Calu3 (cell line): ENCODE measurements at places on chromosomes 2 and 18. TPM values are rescaled to one million over a fixed set of nuclear protein-coding genes. Genes with fewer than 3 reads are reported as not detected.

DNA sequence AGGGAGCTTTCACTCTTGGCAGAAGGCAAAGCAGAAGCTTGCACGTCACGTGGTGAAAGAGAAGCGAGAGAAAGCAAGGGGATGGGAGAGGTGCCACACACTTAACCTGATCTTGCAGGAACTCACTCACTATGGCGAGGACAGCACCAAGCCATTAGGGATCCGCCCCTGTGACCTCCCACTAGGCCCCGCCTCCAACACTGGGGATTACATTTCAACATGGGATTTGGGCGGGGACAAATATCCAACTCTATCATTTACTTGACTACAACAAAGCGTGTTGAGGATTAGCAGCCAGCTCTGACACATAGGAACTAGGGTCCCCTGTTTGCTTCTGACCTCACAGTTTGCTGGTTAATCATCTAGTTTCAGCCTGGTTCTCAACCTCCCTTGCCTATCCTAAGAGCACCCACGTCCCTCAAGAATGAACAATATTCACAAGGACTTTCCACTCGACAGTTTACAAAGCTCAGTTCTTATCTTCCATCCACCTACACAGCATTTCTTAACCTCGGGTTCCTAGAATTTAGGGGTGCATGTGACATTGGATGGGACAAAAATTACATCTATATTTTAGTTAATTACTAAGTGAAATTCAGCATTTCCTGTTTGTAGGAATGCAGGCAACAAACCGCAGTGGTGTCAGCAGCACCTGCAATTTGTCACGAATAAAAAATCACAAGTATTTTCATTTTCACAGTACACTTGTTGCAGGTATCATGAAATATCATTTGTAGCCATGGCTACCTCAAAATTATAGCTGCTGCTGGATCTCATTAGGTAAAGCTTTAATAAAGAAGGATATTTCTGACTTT is 36.0 kb downstream of the LBH start:
- no peak for DNase-seq

GRCh38 chr18:7207366-7207915 is 23.4 kb upstream of the LRRC30 start:
- DNase-seq, result no peak

- DNase-seq, result no peak
These were observed 76.7 kb downstream of the PTGR3 start for GRCh38 chr18:75132098-75132870.

DNA sequence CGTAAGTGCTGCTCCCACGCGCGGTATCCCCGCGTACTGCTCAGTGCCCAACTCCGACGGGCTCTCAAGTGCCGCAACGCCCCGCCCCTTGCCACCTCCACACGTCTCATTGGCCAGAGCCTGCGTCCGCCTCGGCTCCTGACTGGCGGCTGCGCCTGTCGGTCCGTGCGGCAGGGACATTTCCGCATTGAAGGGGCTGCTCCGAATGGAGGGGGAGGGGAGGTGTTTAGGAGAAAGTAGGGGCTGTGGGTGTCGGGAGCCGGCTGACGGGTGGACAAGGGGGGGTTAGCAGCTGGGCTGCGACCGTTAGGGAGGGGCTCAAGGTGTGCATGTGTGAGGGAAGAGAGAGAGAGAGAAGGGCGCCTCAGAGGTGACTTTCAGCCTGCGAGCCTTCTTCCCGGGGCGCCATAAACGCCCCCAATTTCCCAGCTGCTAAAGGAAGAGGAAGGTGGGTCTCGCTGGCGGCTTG is 877 bp upstream of the UGP2 start:
- DNase-seq, result peak; percentile 98

- no peak for DNase-seq
These were observed 54.4 kb upstream of the SEC11C start for GRCh38 chr18:59085126-59085794.

GRCh38 chr18:10530852-10531251 is 5.0 kb downstream of the NAPG start:
- DNase-seq, result no peak

- no peak for DNase-seq
These were observed 104.5 kb upstream of the EPC2 start for GRCh38 chr2:148540022-148540421.

DNA sequence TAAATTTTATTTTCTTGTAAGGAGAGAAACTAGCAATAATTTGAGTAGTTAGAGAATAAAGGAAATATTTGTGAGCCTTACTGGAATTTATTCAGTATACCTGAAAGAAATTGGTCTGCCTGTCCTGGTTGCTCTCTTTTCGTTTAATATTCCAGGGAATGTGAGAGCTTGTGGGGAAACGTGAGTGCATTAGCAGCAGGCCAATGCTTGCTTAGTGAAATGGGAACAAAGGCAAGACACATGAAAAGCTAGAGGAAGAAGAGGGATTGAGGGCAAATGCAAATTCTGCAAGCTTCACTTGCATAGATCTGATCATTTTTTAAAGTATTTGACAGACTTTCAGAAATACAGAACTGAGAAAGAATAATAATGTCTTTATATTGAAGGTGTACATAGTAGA is 111.0 kb downstream of the ERBB4 start:
- DNase-seq, result no peak

DNA sequence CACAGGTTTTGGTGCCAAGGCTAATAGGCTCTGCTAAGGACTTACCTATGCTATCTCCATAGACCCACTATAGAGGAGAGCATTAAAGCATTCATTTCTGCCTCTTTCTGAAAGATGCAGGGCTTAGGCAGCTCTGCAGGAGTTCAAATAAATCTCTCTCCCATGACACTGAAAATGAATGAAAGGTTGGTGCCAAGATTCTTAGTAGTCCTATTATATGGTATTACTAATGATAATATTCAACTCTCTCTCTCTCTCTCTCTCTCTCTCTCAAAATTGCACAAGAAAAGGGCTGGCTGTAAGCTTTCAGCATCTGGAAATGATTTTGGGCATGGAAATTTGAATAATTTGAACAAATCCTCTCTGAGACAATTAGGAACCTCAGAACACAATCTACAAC is 433.7 kb downstream of the MBD2 start:
- DNase-seq, result no peak

DNA sequence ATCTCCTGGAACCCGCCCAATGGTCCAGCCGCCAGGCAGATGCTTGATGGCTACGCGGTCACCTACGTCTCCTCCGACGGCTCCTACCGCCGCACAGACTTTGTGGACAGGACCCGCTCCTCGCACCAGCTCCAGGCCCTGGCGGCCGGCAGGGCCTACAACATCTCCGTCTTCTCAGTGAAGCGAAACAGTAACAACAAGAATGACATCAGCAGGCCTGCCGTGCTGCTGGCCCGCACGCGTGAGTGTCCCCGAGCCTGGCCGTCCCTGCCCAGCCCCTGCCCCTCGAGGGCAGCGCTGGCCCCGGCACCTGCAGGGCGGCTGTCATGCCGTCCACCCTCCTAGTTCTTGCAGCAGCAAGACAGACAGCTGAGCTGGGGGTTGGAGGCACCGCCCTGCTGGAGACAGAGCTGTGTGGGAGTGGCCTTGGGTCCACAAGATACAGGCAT is 36.7 kb downstream of the MTERF4 start:
- no peak for DNase-seq

DNA sequence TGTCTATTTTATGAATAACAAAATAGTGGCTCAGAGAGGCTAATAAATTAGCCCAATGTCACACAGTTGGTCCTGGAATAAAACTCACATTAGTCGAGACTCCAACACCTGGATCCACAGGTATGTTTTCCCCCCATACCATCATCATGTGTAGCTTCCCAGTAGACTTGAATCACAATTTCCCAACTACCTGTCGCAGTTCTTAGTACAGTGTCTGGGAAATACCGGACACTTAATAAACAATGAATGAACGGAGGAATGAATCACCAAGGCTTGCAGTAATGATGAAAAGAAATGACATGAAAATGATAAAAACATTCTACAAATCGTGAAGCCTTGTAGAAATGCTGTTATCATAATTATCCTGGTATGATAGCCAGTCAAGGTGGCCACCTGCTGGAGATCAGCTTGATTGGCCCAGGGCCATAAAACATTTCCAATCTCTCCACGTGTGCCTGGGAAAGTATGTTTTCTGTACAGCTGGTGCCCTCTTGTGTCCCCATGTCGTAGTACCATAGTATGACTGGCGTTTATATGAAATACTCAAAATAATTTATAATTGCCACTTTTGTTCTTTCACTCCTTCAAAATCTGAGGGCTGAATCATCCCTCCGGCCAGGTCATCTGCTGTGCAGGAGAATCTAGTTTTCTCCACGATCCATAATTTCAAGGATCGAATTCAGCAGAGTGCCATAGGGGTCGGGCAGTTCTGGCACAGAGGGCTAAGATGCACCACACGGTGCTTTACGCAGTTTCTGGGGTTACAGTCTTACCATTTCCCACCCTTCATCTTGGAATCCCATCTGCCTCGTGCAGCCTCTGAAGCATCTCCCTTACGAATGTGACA is 95.4 kb downstream of the LAMA1 start:
- DNase-seq, result peak; percentile 71

DNA sequence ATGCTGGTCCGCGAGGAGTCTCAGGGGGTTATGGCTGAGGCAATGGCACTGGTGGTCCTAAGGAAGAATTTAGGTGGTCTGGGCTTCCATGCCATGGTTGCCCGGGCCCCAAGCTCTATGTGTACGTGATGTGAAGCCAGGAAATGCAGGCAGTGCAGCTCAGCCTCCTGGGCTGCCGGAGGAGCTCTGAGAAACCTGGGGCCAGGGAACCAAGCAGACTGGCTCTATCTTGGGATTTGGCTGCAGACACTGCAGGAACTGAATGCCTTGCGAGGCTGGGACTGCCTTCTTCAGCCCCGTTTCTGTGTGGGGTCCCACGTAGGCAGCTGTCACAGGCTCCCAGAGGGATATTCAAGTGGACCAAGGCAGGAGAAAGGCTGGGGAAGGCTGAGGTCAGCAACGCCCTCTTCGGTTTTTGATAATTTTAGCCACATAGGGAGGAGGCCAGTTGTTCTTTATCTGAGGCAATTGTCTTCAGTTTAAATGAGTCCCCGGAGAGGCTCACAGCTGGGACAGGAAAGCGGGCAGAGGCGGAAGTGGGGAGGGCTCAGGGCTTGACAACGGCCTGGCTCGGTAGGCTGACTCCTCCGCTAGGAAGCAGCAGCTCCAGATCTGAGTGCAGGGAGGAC is 77.7 kb downstream of the RHOB start:
- no peak for DNase-seq

- peak; percentile 90 for DNase-seq
These were observed 4.5 kb upstream of the TOGARAM2 start for GRCh38 chr2:28976584-28976983.

GRCh38 chr2:54455131-54455562 is 980 bp upstream of the SPTBN1 start:
- DNase-seq, result peak; percentile 23

- DNase-seq, result no peak
These were observed 172.3 kb downstream of the ARL6IP6 start for GRCh38 chr2:152890736-152891135.

GRCh38 chr2:183242937-183243336 is 118.7 kb downstream of the NUP35 start:
- no peak for DNase-seq

DNA sequence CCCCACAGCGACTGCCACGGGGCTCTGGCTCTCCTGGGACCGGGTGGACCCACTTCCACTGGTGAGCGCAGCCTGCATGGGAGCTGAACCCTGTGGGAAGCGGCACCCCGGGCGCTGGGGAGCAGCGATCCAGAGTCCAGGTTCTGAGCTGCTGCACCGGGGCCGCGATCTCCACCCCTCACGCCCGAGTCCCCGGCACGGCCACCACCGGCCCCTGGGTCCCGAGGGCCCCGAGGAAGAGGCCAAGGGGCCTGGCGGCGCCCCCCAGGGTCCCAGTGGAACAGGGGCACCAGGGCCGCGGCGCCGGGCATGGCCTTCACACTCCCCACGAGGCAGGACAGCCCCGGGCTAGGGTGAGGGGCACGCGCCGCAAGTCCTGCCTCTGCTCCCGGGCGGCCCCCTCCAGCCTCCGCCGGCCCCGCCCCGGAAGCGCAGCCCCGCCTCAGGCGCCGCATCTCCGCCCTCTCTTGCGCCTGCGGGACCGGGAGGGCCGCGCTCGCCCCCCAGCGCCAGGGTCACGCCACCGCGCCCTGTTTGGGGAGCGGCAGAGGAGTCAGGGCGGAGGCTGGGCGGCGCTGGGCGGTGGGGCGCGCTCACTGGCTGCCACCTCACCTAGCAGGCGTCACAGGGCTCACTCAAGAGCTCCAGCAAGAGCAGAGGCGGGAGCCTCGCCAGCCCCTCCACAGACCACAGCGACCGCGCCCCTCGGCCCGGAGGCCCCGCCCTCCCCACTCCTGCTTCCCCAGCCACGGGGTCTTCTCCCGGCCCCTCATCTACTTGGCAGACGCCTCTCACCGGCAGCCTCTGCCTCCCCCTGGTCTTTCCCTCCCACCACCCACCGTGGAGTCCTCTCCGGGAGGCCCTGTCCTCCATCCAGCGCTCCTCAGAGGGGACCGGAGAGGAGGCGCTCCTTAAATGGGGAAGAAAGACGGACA is 26.8 kb downstream of the THAP4 start:
- peak; percentile 94 for DNase-seq

GRCh38 chr2:184346338-184346862 is 251.9 kb upstream of the ZNF804A start:
- DNase-seq, result no peak

DNA sequence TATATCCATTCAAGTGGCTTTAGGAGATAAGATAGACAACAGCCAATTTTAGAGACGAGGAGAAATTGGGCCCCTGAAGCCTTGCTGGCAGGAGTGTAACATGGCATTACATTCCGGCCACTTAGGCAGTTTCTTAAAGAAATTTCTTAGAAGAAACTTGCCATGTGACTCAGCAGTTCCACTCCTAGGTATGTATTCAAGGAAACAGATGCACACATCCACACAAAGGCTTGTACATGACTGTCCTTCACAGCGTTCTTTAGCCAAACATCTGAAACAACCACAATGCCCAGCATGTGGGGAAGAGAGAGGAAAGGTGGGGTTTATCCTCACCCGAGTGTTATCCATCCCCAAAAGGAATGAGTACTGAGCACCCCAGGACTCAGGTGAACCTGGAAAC is 107.1 kb downstream of the NFATC1 start:
- no peak for DNase-seq

DNA sequence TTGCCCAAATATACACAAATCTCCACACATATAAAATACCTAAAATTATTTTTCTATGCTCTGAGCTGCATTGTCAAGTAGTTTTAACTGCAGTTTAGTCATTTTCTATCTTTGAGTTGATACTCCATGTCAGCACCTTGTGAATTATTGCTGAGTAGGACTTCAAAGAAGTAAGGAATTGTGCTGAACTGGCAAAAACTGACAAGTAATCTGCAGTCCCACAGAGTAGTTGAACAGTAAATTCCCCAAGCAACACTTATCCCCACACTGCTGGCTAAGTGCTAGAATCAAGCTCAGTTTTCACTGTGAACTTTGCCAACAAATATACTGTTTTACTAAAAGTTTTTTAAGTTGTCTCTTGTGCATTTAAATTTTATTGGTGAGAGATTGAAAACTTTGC is 141.8 kb upstream of the ST6GAL2 start:
- no peak for DNase-seq

Gene CNTNAP5
- total RNA-seq, result not detected in 2 replicates

Gene DLX2
- not detected in 2 replicates for total RNA-seq

Gene CCDC141
- 0.07 and 0.34 TPM in 2 replicates for total RNA-seq

Gene PLA2R1
- total RNA-seq, result 5.1 and 5.8 TPM in 2 replicates

Gene DPP4
- 27.6 TPM in 2 replicates for total RNA-seq

Gene STARD7
- total RNA-seq, result 119 and 123 TPM in 2 replicates

Gene FECH
- 16.7 and 23.4 TPM in 2 replicates for total RNA-seq
